ENCODE measurements at places on chromosomes 16 and 17. TPM values are rescaled to one million over a fixed set of nuclear protein-coding genes. Genes with fewer than 3 reads are reported as not detected.

Gene CD79B
- not detected for total RNA-seq

Gene SLC16A5
- 8.2 TPM for total RNA-seq

Gene KRTAP9-8
- total RNA-seq, result not detected

Gene BLMH
- total RNA-seq, result 22.7 TPM

Gene TNFRSF17
- total RNA-seq, result not detected

Gene SAP30BP
- 62.7 TPM for total RNA-seq

Gene HES7
- 0.89 TPM for total RNA-seq

Gene CLEC18C
- under 0.01 TPM for total RNA-seq

Gene SEC14L5
- total RNA-seq, result 0.17 TPM

Gene ZNF597
- total RNA-seq, result 0.67 TPM

Gene SLC5A10
- total RNA-seq, result not detected

Gene TPPP3
- total RNA-seq, result 0.15 TPM

Gene LRRC45
- total RNA-seq, result 21.6 TPM

Gene SLFN5
- total RNA-seq, result 30.9 TPM

Gene VTN
- total RNA-seq, result not detected

Gene MT1M
- 3.0 TPM for total RNA-seq

Gene SPATA32
- not detected for total RNA-seq

Gene KRTAP4-3
- not detected for total RNA-seq

Gene CDRT15
- total RNA-seq, result not detected

Gene SLC5A11
- total RNA-seq, result not detected

Gene ZG16B
- 0.45 TPM for total RNA-seq

Gene IGSF6
- total RNA-seq, result not detected

Gene KRT36
- total RNA-seq, result not detected

Gene PRR35
- total RNA-seq, result not detected

Gene LRRC75A
- total RNA-seq, result 0.34 TPM

Gene TTLL6
- not detected for total RNA-seq

Gene DRC7
- not detected for total RNA-seq

Gene ITGA2B
- total RNA-seq, result 0.17 TPM

Gene PTGES3L
- total RNA-seq, result 0.50 TPM

Gene MFAP4
- 39.8 TPM for total RNA-seq

Gene KRTAP9-2
- total RNA-seq, result not detected

Gene MT1X
- total RNA-seq, result 30.9 TPM

Gene CDH8
- total RNA-seq, result not detected

Gene HBA2
- total RNA-seq, result 1.6 TPM

Gene SNX20
- total RNA-seq, result not detected

Gene CASKIN2
- total RNA-seq, result 6.7 TPM

Gene APOH
- total RNA-seq, result not detected

Gene PDIA2
- 0.17 TPM for total RNA-seq

Gene MKS1
- total RNA-seq, result 11.9 TPM

Gene C1QTNF8
- total RNA-seq, result not detected

Gene ABCA10
- total RNA-seq, result under 0.01 TPM

All from bronchus fibroblast of lung (primary cell).